ENCODE measurements at places on chromosomes 4 and X.

DNA sequence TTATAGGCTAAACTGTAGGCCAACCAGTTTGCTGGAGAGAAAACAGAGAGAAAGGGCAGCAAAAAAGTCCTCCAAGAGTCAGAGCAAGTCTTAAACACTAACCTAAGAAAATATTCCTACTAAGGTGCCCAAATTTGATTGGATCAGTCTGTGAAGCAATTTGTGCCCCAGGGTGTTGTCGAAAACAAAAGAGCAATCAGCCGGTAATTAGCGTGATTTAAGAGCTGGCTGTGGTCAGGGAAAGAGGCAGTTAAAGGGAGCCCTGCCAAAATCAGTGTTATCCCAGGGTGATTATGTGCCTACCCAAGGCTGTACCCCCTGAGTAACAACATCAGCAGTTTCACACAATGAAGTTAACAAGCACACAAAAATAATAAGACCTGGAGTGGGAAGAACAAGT, 6.4 kb upstream of the BRWD3 start:
- DNase-seq: no peak

DNA sequence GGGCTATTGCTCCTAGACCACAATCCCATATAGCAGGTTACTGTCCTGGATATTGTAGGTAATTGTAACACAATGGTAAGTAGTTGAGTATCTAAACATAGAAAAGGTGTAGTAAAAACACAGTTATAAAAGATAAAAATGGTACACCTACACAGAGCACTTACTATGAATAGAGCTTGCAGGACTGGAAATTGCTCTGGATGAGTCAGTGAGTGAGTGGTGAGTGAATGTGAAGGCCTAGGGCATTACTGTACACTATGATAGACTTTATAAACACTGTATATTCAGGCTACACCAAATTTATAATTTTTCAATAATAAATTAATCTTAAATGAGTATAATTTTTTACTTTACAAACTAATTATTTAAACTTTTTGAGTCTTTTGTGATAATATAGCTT, 425.7 kb downstream of the PABPC4L start:
- no peak for DNase-seq

DNA sequence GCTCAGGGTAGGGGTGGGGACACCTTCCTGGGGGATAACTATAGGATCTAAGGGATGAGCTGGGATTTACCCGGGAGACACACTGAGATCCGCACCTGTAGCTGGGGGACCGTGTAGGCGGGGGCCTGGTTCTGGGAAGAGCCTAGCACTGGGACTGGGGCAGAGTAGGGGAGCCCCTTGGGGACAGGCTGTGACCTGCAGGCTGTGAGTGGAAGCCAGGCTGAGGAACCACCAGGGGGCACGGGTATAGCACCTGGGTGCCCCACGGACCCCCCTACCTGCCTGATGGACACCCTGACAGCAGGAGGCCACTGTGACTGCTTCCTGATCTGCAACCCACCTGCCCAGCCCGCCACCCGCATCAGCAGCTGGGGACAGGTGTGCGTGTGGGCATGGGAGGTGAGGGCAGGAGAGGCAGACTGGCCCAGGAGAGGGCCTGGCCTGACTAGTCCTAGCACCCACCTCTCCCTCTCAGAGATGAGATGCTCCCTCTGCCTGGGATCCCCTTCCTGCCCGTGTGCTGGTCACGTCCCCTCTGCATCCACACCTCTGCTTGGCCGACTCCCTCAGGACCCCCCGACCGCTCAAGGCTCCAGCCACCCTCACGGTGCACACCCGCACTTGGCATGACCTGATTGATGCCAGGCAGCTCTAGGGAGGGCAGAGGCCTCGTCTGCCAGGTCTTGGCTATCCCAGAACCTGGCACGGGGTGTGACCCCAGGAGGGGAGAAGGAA, 94.2 kb upstream of the NKX1-1 start:
- no peak for DNase-seq

DNA sequence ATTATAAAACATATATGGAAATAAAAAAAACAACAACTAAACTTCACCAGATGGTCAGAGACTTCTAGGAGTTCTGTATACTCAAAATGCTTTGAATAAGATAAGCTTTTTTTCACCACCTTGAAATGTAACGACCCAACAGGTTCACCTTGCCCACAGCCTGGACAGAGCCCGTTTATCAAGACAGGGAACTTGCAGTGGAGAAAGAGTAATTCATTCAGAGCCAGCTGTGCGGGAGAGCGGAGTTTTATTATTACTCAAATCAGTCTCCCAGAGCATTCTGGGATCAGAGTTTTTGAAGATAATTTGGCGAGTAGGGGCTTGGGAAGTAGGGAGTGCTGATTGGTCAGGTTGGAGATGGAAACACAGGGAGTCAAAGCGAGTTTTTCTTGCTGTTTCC, 38.5 kb downstream of the AGA start:
- no peak for DNase-seq

DNA sequence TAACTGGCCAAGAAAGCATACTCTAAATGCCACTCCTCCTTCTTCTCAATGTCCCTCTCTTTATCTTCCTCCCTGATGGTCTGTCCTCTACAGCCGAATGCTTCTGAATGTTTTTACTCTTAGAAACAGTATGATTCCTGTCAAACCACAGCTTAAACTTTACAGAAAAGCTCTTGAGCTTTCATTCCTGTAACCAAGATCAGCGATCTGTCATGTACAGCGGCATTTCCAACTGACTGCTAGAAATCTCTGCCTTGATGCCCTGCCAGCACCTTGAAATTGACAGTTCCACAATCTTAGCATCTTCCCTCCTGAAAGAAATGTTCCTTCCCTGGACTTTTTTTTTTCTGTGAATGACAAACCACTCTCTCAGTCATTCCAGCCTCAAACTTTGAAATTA, 11.5 kb upstream of the GATB start:
- DNase-seq: no peak

DNA sequence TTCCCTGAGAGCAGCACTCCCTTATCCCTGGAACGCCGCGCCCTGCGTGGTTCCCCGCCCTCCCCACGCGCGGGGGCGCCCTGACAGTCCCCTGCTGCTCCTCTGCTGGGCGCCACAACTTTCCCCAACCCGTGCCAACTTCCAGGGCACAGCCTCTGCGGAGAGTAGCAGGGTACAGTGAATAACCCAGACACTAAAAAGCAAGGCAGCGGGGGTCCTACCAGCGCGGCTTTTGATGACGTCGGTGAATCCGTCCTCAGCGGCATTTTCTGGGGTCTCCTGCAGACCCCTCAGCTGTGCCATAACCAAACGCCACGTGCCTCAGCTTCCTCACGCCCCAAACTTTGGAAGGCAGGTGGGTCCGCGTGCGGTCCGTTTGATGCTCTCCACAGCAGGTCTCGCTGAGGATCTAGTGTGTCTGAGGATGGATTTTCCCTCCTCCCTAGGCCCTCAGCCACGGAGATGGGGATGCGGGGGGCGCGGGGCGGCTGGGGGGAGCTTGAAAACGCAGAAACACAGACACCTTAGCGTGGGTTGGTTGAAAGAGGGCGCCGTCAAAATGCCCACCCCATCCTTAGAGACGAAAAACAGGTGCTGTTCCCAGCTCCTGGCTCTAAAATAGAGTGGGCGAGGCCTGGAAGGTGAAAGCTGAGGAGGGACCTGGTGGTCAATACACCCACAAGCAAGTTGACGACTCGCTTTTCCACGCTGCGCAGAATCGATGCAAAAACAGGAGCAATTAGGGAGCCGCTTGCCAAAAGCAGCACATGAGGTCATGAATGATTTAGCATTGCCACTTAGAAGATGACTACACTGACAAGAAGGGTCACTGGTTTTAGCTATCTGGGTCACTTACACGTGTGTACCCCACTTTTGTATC, 405.6 kb downstream of the FAM47A start:
- DNase-seq: no peak

DNA sequence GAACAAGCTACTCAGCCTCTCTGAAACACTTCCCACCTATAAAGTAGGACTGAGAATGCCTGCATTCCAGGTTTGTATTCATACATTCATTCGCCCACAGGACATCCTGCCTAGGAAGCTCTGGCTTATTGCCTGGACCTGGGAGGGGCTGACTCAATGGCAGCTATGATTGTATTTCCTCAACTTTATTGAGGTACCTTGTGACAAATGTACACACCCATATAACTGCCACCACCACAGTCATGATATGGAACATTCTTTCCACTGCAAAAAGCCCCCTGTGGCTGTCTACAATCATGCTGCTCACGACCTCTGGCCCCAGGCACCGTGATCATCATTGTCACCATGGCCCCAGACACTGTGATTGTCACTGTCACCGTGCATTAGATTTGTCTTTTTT, 68.3 kb downstream of the ABLIM2 start:
- peak; percentile 16 for DNase-seq

GRCh38 chr4:109702950-109703663, at the start of gene CASP6:
Gene CASP6 (minus strand): TSS chr4:109703445. CDS start chr4:109703395, 50 bp downstream.
- peak; percentile 66 for DNase-seq

DNA sequence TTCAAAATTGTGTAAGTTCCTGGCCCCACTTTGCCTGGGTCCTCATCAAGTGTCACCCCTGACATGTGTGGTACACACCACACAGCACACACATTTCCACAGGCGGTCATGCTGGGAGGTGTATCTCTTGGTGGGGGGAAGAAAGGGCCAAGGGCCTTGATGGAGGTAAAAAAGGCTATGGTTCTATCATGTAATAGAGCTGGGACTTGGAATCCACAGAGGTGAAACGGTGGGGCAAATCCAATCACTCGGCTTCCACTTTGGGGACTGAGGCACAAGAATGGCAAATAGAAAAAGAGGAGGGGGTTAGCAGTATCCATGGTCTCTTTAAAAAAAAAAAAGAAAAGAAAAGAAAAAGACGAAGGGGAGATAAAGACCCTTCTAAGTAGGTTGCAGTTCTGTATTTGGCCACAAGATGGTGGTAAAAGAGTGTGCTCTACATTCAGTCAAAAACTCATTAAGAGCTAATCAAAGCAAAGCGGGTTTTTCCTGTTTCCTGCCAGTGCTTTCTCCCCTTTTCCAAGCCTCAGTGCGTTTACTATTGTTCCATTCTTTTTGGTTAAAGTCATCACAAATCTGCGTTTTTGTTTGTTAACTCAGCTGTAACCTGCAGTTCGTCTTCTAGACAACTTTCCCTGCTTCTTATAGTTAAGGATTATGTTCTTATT, 37.0 kb upstream of the ATP6AP2 start:
- DNase-seq: no peak

DNA sequence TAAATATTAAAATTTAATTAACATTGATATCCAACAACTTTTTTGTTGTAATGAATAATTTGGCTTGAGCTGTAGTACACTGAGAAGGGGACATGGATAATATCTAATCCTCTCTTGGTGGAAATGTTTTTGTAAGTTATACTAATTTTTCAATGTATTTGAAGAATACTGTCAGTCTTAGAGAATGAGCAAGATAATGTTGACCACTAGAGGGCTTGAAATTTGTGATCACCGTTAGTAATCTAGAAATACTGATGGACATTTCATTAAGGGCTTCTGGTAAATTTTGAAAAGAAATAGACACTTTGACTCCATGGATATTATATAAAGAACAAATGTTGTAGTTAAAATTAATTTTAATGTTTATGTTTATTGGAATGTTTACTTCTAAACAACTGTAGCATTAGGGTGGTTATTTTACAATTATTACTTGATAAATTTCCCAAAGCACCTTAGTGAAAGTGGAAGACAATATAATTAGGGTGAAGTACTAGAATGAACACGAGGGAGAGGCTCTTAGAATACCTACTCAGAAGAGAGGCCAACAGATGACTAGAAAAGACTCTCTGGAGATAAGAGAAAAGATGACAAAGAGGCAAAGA, 20.0 kb upstream of the CAMK2D start:
- DNase-seq: no peak

- DNase-seq: no peak
Measured at GRCh38 chr4:157225096-157225495, 4.6 kb downstream of the GRIA2 start.

GRCh38 chrX:111270339-111270738, at the start of gene CAPN6:
Gene CAPN6 (minus strand): TSS chrX:111270483. CDS start chrX:111263936, 6,547 bp downstream.
- DNase-seq: no peak

DNA sequence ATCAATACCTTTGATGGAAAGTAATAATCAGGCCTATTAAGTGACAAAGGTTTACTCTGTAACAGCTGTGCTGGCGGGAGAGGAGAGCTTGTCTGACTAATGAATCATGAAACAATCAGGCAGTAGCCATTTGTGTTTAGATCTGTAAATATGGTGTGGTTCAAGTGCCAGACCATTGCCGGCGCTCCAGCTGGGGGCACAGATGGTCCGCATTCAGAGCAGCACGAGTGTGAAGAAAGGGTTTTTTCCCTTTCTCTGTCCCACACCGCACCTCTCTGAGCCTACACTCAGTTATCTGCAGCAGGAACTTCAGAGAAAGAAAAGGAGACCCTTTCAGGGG, 111.3 kb upstream of the PAQR3 start:
- DNase-seq: no peak

DNA sequence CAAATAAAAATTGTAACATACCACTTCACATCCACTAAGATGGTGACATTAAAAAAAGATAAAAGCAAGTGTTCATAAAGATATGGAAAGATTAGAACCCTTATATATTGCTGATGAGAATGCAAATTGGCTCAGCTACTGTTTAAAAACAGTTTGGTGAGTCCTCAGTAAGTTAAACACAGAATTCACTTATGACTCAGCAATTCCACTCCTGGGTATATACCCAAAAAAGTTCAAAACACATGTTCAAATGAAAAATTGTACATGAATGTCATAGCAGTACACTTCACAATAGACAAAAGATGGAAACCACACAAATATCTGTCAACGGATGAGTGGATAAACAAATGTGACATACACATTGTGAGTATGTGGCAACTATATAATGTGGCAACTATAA, 39.0 kb downstream of the GABRA3 start:
- DNase-seq: no peak

DNA sequence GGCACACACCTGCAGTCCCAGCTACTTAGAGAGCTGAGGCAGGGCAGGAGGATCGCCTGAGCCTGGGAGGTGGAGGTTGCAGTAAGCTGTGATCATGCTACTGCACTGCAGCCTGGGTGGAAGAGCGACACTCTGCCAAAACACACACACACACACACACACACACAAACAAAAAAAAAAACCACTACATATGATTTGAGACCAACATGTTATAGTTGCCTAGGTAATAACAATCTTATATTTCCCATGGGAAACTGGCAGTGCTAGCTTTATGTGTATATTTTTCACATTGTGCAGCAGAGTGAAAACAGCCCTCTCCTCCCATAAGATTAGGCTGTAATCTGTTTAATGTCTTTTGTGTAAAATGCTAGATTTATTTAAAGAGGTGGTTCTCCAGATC, 3.1 kb upstream of the FAM241A start:
- no peak for DNase-seq

GRCh38 chr4:105924341-105924740, 29.1 kb downstream of the NPNT start:
- no peak for DNase-seq

DNA sequence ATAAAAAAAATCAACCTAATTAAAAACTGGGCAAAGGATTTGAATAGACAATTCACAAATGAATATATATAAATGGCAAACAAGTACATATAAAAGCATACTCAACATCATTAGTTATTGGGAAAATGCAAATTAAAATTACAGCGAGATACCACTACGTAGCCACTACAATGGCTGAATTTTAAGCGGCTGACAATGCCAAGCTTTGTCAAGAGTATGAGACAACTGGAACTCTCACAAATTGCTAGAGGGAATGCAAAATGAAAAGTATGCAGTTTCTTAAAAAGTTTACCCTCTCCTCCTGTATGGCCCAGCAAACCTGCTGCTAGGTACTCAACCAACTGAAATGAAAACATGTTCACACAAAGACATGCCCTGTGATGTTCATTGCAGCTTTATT, 34.8 kb downstream of the ZFP42 start:
- no peak for DNase-seq

All from stimulated activated CD4-positive, alpha-beta T cell treated with anti-CD3 and anti-CD28 coated beads, Interleukin-1b, Interleukin-23, amount 100 ng/mL, for 48 hours (primary cell).